ENCODE measurements at places on chromosomes 2 and 18. TPM values are rescaled to one million over a fixed set of nuclear protein-coding genes. Genes with fewer than 3 reads are reported as not detected.

The ASB18 gene
- not detected for total RNA-seq

The ALS2 gene
- 12.7 TPM for total RNA-seq

The RNF152 gene
- total RNA-seq: not detected

The RRM2 gene
- 332 TPM for total RNA-seq

The ITGB6 gene
- not detected for total RNA-seq

The TRIM43 gene
- total RNA-seq: not detected

The INHBB gene
- not detected for total RNA-seq

The EGR4 gene
- total RNA-seq: 0.10 TPM

The HTR2B gene
- not detected for total RNA-seq

The R3HDM1 gene
- total RNA-seq: 42.4 TPM

The PHLPP1 gene
- 4.5 TPM for total RNA-seq

The MYO7B gene
- 1.2 TPM for total RNA-seq

The GRP gene
- not detected for total RNA-seq

The PRKAG3 gene
- not detected for total RNA-seq

The TEX44 gene
- total RNA-seq: not detected

The HDHD2 gene
- 44.7 TPM for total RNA-seq

The C2orf49 gene
- total RNA-seq: 23.7 TPM

The OR6B2 gene
- total RNA-seq: not detected

The RAB31 gene
- total RNA-seq: 1.2 TPM

The CDCA7 gene
- total RNA-seq: 80.3 TPM

The DOK1 gene
- 30.7 TPM for total RNA-seq

The FOSL2 gene
- 47.3 TPM for total RNA-seq

The REV1 gene
- 34.2 TPM for total RNA-seq

The PRPF40A gene
- total RNA-seq: 92.2 TPM

The CREB1 gene
- total RNA-seq: 86.8 TPM

The CAVIN2 gene
- total RNA-seq: not detected

The PASK gene
- total RNA-seq: 50.8 TPM

The ATP5F1A gene
- total RNA-seq: 309 TPM

The ELOA2 gene
- total RNA-seq: not detected

The SH3BP4 gene
- 0.05 TPM for total RNA-seq

The KCNIP3 gene
- total RNA-seq: not detected

The PAX3 gene
- not detected for total RNA-seq

The OTOF gene
- 0.67 TPM for total RNA-seq

The ASXL2 gene
- 45.9 TPM for total RNA-seq

The EFHD1 gene
- total RNA-seq: 7.1 TPM

The PLGLB1 gene
- total RNA-seq: 5.0 TPM

The ABCB11 gene
- not detected for total RNA-seq

The SLC4A3 gene
- not detected for total RNA-seq

The PDK1 gene
- total RNA-seq: 57.2 TPM

The TWSG1 gene
- total RNA-seq: 6.6 TPM

The CHRNG gene
- not detected for total RNA-seq

The ACVR1C gene
- 1.8 TPM for total RNA-seq

The TANK gene
- total RNA-seq: 75.7 TPM

The GPR155 gene
- total RNA-seq: 36.3 TPM

The HOXD8 gene
- total RNA-seq: not detected

The VAMP5 gene
- 85.3 TPM for total RNA-seq

The NBAS gene
- total RNA-seq: 42.4 TPM

The RAB27B gene
- 3.4 TPM for total RNA-seq

The TUBB8B gene
- not detected for total RNA-seq

The MC4R gene
- not detected for total RNA-seq

The MERTK gene
- total RNA-seq: 0.14 TPM

Measured in activated naive CD4-positive, alpha-beta T cell treated with anti-CD3 and anti-CD28 coated beads, Interleukin-2, amount 10 ng/mL, durations not matched to agents 5 hours and 36 hours (primary cell).